CD4-positive, alpha-beta T cell treated with Interleukin-15 for 1 hour (primary cell): ENCODE measurements at places on chromosomes 2 and 18.

DNA sequence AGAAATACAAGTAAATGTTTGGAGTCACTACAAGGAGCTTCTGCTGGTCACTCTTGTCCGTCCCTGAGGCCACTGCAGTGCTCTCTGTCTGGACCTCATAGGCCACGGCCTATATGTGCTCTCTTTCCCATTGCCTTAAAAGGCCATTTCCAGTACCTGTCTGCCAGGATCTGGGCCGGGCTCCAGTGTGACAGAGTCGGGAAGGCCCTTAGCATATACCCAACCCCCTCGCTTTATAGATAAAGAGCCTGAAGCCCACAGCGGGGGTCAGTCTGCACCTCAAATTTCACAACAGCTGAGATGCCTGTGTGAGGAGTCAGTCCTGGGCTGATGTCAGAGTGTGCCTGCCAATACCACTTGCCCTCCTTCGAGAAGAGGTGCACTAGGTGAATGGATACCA, 39.9 kb downstream of the ADD2 start:
- no peak for DNase-seq

GRCh38 chr2:65708086-65708485, 275.7 kb upstream of the SPRED2 start:
- DNase-seq = no peak

DNA sequence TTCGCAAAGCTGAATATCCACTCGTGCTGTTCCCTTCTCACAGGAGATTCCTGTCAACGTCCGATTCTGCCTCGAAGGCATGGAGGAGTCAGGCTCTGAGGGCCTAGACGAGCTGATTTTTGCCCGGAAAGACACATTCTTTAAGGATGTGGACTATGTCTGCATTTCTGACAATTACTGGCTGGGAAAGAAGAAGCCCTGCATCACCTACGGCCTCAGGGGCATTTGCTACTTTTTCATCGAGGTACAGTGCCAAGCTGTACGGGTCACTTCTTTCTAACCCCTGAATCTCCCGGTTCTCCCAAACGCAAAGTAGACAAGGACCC, 14.6 kb downstream of the CNDP2 start:
- no peak for DNase-seq

DNA sequence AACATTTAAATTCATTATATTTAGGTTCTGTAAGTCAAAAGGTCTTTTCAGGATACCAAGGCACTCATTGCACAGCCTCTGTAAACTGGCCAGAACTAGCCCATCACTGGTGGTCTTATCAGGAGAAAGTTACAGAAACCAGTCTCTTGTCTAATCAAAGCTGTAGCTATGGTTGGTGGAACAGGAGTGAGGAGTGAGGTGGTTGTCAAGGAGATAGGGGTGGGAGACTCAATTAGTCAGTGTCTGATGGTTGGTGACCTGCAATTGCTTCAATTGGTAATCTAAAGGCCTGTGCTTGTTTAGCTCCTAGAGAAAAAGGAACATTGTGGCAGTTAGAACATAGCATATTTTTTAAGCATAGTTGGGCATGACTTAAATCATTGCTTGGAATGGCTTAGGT, 458.6 kb upstream of the CDH2 start:
- no peak for DNase-seq

- DNase-seq = no peak
These were observed 564 bp downstream of the DPYSL5 start for GRCh38 chr2:26848336-26849055.

DNA sequence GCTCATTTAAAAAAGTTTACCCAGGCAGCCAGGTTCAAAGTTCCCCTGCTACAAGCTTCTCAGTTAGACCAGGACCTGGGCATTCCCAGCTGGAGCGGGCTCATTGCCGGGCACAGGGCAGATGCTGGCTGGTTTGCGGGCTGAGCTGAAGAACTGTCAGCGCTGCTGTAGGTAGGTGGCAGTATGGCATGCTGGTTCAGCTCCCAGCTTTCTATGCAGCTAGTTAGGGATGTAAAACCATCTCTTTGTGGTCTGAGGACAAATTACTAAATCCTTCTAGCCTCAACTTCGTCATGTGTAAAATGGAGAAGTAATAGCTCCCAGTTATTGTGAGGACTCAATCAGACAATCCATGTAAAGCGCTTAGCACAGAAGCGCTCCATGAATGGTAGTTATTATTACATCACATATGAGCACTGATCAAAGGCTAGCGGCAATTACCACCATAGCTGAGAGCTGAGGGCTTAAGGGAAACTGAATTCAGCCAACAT, 2.4 kb upstream of the LDLRAD4 start:
- peak; percentile 66 for DNase-seq

DNA sequence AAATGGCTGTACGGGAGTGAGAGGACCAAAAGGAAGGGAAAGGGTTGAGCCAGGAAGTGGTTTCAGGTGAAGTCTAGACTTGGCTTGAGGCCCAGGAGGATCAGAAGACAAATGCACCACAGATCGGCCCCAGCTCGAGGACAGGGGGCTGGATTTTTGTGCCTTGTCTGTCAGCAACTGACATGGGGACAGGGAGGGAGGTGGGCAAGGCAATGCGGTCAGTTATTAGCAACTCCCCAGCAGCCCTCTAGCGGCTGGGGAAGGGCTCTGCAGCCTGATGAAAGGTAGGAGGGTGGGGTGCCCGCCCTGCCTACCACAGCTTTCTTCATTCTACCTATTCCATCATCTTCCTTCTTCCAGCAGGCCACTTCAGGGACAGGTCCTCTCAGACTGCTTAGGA, 50.0 kb downstream of the CPO start:
- peak; percentile 22 for DNase-seq

GRCh38 chr2:429575-430254, 141.8 kb upstream of the ALKAL2 start:
- DNase-seq = peak; percentile 22

DNA sequence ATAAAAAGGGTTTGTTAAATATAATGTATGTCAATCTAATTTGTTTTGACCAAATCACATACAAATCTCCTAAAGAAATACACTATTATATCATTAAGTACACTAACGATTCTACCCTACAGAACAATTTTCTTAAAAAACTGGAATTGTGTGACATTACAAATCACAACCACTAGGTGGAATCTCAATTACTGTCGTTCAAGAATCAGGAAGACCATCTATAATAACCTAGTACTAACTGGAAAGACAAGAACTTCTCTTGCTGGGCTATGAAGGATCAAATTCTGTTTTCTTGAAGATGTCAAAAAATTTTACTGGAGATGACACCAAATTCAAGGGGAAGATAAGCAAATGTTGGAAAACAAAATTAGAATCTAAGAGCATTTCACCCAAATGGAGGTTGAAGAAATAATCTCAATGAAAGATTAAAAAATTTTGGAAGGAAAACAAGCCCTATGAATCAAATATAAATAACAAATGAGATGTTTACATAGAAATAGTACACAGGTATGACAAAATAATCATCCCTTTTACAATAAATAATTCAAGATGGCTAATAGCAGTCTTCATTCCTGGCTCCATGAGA, 110.9 kb downstream of the STK39 start:
- DNase-seq = no peak

DNA sequence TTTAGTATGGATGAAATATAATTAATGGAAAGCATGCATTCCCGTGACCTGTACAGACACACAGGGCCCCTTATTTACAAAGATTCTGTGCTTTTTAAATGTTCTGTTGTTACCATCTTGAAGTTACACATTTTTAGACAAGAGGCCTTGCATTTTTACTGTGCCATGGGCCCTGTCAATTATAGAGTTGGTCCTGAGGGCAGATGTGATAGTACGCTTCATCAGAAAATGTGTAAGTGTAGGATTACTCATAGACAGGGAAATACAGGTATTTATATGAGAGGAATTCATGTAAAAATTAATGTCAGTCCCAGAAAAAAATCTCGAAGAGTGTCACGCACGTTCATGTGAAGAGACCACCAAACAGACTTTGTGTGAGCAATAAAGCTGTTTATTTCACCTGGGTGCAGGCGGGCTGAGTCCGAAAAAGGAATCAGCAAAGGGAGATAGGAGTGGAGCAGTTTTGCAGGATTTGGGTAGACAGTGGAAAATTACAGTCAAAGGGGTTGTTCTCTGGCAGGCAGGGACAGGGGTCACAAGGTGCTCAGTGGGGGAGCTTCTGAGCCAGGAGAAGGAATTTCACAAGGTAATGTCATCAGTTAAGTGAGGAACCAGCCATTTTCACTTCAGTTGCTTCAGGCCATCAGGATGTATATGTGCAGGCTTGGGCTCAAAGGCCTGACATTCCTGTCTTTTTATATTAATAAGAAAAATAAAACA, 12.2 kb upstream of the ALPK2 start:
- no peak for DNase-seq

GRCh38 chr2:15753811-15754702, 162.4 kb downstream of the DDX1 start:
- no peak for DNase-seq

DNA sequence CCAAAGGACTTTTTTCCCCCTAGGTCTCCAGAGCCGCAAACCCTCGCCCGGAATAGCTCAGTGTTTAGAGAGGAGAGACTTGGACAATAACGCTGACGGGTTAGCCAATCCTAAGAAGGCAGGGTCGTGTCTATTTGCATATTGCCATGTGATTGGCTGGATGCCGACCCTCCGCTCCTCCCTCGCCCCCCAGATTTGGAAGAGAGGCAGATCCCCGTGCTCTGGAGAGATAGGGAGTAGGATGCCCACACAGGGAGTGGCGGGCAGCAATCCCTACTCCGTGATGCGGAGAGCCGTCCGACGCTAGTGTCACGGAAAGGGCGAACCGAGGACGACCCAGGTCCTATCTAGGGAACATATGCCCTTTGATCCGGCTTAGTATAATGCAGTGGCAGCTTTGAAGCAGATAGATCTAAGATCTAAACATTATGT, 1.4 kb downstream of the WNT6 start:
- no peak for DNase-seq

GRCh38 chr18:38116716-38117115, 551.1 kb upstream of the CELF4 start:
- DNase-seq = no peak

DNA sequence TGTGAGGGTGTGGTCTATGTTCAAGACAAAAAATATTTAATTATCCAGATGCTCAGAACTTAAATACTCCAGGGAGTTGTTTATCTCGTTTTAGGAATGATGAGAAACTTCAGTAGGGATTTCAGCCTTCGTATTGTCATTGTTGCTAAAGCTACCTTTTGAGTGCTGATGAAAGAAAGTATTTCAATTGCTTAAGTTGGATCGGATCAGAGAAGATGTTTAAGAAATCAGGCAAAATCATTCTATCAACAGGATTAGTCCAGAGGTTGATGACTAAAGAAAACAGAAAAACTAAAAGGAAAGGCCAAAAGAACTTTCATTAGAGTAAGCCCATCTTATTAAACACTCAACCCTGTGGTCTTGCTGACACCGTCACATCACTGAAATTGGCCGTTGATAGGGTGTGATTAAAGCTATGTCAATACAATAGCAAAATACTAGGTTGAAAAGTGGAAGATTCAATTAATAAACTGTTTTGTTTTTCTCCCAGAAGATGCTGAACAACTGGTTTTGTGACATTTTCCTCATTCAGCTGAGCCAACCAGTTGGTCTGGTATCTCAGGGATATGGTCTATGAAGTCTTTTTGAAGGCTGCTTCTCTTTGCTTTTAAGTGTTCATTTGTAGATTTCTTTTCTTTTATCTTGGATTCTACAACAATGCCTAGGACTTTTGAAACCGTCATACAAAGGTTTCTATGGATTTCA, 551.7 kb downstream of the SLC4A3 start:
- no peak for DNase-seq

- no peak for DNase-seq
These were observed 756.0 kb upstream of the ACVR2A start for GRCh38 chr2:147088871-147089270.

DNA sequence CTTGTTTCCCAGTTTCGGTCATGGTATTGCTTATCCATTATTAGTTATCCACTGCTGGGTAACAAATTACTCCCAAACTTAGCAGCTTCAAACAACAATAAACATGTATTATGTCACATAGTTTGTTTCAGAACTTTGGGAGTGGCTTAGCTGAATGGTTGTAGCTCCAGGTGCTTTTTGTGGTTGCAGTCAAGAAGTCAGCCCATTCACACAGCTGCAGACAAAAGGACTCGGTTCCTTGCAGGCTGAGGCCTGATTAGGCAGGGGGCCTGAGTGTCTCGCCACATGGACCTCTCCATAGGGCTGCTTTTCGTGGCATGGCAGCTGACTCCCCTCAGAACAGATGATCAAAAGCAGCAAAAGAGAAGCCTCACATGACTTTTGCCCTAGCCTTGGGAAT, 58.2 kb upstream of the ITGA4 start:
- no peak for DNase-seq

DNA sequence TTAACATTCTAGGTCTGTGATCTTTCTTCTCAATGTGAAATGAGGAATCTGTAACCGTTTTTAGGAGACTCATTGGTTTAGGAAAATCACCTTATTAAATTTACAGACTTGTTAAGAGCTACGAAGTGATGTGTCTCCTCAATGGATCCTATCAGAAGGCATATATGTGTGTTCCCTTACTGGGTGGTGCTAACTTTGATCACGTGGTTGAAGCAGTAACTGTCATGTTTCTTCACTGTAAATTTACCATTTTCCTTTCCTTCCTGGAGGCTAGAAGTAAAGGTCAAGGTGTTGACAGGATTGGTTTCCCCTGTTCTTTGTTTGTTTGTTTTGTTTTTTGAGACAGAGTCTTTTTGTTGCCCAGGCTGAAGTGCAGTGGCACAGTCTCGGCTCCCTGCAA, 1.4 kb upstream of the MTHFD2 start:
- DNase-seq = no peak

- no peak for DNase-seq
These were observed 23.4 kb downstream of the LCLAT1 start for GRCh38 chr2:30470426-30470825.

- DNase-seq = peak; percentile 73
These were observed 154.3 kb downstream of the EIPR1 start for GRCh38 chr2:3223080-3223923.

DNA sequence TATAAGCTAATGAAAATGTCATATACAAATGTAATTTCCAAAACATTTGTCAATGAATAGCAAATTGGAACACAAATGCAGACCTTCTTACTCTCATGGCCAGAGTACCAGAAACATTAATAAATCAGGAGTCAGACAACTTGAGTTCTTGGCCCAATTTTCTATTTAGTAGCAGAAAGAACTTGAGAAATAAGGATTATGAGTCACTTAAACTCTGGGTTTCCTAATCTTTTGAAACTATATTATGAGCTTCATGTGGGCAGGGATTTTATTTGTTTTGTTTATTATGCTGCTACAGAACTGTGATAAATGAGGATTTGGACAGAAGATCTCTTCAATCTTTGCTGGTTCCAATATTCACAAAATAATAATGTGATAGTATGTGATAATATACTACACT, 686.7 kb downstream of the NR4A2 start:
- no peak for DNase-seq

DNA sequence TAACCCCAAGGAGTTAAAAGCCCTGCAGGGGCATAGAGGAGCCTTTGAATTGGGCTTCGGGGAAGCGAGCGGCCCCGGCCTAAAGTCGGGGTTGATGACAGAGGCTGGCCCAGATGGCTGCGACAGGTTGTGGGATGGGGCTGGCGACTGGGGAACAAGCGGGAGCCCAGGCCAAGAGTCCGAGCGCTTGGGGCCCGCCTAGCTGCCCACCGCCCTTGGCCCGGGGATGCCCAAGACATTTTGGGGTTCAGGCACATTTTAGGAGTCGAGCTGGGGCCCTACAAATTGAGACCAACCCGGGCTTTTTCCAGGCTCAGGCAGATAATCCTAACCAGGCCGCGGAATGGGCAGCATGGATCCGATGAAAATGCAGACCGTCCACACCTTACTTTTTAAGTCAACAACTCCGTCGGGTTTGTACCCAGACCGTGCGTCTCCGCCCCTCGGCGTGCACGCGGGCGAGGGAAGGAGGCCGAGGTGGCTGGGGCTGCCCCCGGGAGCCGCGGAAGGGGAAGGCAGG, 507 bp downstream of the RTKN start:
- DNase-seq = no peak

- no peak for DNase-seq
These were observed 47.7 kb upstream of the GBX2 start for GRCh38 chr2:236215761-236216333.
